ENCODE measurements at places on chromosomes 12 and 14.

GRCh38 chr12:42969355-42969754, 379.8 kb upstream of the PRICKLE1 start:
- DNase-seq: no peak

- no peak for DNase-seq
These were observed 23.6 kb upstream of the ATF1 start for GRCh38 chr12:50740307-50740706.

DNA sequence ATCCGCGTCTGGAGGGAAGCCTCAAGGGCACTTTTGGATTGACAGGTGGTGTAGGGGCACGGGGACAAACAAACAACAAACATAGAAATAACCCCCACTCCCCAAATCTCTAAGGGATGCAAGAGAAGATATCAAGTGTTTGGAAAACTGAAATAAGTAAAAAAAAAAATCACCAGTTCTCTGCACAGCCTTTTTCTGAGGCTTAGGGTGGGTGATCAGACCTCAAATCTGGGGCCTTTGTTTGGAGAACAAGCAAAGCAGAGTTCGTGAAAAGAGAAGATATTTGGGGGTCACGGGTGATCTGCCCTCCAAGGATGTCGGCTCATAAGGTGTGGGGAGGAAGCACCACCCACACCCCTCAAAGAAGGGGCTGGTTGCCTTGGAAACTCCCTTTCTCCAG, 10.7 kb downstream of the TBX5 start:
- no peak for DNase-seq

DNA sequence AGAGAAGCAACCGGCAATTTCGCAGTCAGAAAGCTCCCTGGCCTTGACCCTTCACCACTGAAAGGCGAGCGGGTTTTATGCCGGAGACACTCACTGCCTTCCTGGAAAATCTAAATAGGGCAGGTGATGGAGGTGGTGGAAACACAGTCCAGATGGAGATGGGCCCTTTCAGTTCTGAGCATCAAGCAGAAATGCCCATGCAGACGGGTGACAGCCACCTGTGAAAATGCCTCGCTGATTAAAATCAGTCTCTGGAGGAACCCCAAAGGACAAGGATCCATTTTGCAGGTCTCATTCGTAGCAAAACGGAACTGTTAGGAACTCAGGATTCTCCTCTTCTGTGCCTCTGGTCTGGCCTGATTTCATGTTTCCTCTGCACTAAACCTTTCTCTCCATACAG, 74.2 kb downstream of the FZD10 start:
- no peak for DNase-seq

- DNase-seq: peak; percentile 42
These were observed 572 bp downstream of the RAN start for GRCh38 chr12:130872179-130873096.

GRCh38 chr14:66595394-66595793, 87.4 kb downstream of the GPHN start:
- DNase-seq: no peak

DNA sequence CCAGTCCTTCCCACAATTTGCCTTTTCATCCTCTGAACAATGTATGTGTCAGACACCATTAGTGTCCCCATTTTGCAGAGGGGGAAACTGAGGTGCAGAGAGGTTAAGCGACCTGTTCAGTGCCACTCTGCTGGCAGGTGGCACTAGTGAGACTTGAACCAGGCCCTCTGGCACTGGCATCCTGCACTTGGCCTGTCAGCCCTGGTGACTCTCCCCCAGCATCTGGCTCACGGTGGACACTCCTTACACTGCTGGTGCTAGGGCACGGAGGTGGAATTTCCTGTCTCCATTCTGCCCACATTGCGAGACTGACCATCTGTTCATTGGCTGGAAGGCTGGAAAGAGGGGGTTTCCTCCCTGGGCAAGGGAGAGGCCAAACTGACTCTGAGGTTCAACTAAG, 48.7 kb downstream of the CCNK start:
- DNase-seq: no peak

- DNase-seq: no peak
These were observed 265.7 kb downstream of the AEBP2 start for GRCh38 chr12:19704966-19705365.

Measured in BE2C (cell line).